ENCODE measurements at places on chromosomes 2 and 18.

DNA sequence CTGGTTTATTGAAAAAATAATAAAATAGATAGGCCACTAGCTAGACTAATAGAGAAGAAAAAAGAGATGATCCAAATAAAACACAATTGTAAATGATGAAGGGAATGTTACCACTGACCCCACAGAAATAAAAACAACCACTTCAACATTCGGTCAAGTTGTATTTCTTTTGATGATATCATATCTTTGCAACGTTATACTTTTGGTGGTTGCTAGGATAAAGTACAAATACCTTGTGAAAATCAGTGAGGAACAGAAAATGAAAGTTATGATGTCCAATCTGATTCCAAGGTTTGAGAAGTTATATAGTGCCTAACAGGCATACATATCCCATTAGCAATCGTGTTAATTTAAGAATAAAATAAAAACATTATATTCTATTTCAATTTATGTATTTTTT is 6.6 kb upstream of the ASNSD1 start:
- DNase-seq, result no peak

- no peak for DNase-seq
Measured at GRCh38 chr2:48482769-48483168, 47.2 kb upstream of the STON1 start.

DNA sequence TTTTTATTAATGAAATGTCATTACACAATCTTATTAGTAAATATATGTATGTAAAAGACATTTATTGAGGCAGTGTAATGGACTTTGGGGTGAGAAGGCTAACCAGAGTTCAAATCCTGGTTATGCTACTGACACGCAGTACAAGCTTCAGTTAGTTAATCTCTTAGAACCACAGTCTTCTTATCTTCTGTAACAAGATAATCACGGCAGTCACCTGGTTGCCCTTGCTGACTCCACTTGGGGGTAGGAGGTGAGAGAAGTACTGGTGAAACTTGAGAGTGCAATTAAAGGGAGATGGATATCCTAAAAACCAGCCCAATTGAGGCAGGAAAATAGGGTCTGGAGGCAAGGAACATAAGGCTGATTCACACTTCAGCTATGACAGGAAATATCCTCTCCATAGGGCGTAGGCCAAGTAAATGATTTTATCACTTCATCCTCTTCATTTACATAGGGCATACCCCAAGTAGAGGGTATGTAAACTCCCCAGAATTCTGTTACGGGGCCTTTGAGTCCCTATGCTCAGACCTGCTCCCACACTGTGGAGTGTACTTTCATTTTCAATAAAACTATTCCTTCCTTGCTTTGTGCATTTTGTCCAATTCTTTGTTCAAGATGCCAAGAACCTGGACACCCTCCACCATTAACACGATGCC is 21.3 kb downstream of the SKA1 start:
- DNase-seq, result no peak

- DNase-seq, result no peak
Measured at GRCh38 chr18:13186687-13187086, 31.9 kb upstream of the LDLRAD4 start.

- DNase-seq, result peak; percentile 57
Measured at GRCh38 chr2:133378928-133379549, 189.2 kb downstream of the NCKAP5 start.

DNA sequence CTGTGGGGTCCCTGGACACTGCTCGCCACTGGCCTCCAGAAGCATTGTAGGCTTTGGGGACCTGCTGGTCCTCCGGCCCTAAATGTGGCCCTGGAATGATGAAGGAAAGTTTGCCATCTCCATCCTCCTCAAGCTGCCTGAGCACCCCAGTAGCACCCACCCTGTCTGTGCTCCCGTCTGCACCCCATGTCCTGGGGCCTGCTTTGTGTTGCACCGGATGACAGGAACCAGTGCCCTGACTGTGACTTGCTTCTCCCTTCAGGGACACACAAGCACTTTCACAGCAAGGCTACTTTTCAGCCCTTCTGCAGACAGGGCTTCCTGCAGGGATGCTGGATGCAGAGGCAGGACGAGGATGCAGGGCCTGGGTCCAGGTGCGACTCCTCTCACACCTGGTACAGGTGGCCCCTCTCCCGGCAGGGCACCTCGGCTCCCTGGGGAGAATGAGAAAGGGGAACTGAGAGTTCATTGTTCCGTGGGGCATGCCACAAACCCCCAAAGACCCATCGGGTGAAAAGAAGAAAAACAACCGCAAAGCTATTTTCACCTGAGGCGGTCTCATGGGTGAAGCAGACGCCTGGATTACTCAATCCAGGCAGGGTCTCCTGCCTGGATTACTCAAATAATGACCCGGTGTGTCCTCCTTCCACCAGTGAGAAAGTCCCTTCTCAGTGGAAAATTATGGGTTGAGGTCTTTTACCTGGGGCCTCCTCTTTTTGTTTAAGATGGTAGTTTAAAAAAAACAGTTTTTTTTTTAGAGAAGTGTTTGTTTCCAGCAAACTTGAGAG is 74.9 kb downstream of the LONRF2 start:
- DNase-seq, result no peak

DNA sequence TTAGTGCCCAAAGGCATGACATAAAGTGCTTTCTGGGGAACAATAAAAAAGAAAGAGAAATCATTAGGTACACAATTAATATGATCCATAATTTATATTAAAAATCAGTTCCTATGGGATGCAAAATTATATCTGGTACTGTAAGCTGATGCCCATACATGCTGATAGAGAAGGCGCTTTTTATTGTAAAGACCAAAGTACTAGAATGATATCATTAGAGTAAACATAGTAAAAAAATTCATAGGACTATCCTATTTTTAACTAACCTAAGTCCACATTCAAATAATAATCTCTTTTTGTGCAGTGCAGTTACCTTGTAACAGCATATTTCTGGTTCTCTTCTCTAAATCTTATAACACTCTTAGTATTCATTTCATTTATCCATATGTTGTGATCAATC is 252.2 kb downstream of the ASXL3 start:
- DNase-seq, result no peak

- no peak for DNase-seq
Measured at GRCh38 chr2:179037807-179038206, 12.1 kb downstream of the CCDC141 start.

GRCh38 chr2:167510071-167510759 is 621.9 kb downstream of the XIRP2 start:
- no peak for DNase-seq

DNA sequence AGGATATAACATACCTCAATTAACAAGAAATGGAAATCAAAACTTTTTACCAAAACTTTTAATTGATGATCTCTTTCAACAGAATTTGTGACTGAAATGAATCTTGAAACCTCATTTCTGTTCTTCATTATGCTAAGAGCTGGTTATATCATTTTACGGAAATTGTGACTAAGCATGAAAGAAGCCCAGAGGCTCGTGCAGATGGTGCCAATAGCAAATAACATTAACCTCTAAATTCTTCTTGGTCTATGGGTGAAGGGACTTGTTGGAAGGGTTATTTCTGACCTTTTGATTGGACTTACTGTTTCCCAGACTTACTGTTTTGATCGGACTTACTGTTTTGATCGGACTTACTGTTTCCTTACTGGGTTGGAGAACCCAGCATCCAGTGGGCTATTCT is 435.6 kb downstream of the TDRD15 start:
- DNase-seq, result no peak

- no peak for DNase-seq
Measured at GRCh38 chr2:60583604-60584003, 30.1 kb upstream of the BCL11A start.

- no peak for DNase-seq
Measured at GRCh38 chr2:168698969-168699368, 103.5 kb upstream of the NOSTRIN start.

DNA sequence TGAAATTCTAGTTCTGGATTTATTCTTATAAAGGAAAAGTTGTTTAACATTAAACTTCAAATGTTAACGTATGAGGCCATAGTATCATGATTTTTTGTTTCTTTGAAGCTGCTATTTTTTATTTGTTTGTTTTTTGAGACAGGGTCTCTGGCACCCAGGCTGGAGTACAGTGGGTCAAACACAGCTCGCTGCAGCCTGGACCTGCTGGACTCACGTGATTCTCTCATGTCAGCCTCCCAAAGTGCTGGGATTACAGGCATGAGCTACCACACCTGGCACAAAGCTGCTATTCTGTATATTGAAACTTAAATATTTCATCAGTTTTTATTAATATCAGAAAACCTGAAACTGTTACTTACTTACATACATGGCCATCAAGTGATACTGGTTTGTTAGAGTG is 89.5 kb upstream of the RPRM start:
- DNase-seq, result no peak

DNA sequence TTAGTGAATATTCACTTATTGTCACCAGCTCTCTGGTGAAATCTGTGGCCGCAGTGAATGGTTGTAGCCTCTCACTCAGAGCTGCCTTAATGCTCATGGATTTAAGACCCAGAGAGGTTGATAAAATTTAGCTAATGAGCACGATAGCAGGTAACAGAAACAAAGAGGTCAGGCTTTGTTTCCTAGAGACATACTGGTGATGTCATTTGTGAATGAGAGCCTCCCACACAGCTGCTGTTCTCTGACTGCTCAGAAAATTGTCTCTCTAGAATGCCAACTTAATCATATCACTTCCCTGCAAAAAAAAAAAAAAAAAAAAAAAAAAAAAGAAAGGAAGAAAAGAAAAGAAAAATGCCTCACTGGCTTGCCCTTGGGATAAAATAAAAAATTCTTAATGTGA is 411.7 kb upstream of the MYT1L start:
- DNase-seq, result no peak

DNA sequence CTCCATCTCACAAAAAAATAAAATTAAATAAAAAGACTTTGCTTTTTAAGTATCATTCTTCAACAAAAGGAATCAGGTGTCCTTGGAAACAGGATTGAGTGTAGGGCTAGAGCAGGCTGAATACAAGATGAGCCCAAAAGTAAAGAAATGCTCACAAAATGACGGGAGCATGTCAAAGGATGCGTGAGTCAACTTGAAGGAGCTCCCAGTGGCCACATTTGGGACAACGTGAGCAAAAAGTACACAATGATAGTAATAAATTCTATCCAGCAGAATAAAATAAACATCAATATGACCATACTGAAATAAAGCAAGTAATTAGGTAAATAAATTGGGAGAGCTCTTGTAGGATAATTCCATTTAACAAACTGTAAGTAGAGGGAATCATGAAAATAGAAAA is 220.7 kb downstream of the PHLPP1 start:
- DNase-seq, result no peak

GRCh38 chr2:172358691-172359556 is 68.5 kb upstream of the ITGA6 start:
- peak; percentile 61 for DNase-seq

DNA sequence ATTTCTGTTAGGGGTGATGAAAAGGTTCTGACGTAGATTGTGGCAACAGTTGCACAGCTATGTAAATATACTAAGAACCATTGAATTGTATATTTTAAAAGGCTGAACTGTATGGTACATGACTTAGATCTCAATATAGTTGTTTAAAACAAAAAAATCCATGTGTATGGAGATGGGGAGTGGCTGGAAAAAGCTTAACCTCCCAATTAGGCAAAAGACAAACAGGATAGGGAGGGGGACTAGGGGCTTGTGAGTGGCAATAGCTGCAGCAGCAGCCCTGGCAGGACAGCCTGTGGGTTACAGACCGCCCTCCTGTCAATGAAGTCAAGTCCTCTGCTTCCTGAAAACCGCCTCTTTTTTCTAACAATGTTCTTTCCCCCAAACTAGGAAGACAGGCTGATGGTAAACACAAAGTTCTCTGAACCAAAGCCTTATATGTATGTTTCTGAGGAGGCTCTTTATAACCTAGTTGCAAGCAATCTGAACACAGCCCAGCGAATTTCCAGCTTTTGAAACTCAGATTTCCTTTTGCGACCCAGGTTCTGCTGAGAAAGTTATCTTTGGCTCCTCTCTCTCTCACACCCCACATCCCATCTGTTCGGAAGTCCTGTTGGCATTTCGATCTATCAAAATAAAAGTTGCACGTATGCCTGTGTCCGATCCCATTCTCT is 10.3 kb downstream of the ATP8B1 start:
- no peak for DNase-seq

DNA sequence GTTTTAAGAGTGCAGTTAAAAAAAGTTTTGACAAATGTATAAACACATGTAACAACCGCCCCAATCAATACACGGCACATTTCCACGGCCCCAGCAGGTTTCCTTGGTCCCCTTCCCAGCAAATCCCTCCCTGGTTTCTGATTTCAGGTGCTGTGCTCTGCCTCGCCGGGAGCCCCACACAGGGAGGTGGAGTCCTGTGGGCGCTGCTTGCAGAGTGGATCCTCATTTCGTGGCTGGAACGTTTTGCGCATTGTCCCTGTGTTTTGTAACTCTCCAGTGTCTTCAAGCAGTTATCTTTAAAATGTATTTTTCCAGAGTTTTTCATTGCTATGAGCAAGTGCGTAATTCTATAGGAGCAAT is 124.8 kb downstream of the GALR1 start:
- no peak for DNase-seq

DNA sequence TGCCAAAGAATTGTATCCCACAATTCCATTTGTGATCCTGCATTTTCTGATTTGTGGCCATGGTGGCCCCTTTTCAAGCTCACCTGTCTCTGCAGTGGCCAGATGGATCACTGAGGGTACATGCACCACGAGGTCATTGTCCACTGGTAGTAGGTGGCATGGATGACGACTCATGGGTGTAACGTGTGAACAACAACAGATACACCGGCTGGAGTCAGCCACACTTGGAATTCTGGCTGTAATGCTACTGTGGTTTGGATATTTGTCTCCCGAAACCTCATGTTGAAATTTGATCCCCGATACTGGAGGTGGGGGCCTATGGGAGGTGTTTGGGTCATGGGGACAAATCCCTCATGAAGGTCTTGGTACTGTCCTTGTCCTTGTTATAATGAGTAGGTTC is 102.2 kb upstream of the TAF1B start:
- no peak for DNase-seq

- peak; percentile 7 for DNase-seq
Measured at GRCh38 chr18:79870301-79871025, 72.7 kb downstream of the KCNG2 start.

DNA sequence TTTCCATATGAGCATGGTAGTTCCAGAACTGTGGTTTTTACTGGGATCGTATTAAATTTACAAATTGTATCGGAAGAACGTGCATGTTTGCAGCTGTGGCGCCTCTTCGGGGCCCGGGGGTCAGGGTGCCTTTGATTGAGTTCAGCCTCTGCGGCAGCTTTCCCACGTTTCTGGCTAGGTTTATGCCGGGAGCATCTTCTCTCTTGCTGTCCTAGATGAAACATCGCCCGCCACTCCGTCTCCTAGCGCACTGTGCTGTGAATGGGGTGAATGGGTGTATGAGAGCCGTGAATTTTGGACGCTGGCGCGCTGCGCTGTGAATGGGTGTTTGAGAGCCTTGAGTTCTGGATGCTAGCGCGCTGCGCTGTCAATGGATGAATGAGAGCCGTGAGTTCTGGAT is 12.3 kb downstream of the PDCD1 start:
- DNase-seq, result no peak

- peak; percentile 88 for DNase-seq
Measured at GRCh38 chr2:105396254-105397024, 2.4 kb downstream of the FHL2 start.

DNA sequence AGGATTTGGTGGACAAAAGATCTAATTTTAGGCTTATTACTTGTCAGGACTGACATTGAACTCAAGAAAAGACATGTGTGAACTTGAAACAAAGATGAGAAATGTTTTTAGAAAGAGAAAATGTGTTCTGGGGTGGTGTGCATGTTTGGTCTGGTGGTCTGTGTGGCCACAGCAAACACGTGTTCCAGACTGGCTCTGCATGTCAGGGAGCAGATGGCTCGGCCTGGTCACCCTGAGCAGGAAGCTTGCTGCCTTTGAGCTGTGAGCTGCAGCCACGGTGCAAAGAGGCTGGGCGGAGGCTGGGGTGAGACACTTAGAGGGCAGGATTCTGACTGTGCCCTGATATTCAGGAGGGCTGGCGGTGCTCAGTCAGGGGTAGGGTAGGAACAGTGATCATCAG is 186.1 kb downstream of the CTIF start:
- no peak for DNase-seq
